Stimulated activated CD4-positive, alpha-beta T cell treated with anti-CD3 and anti-CD28 coated beads, TNF-alpha, amount 100 ng/mL, for 1 hour (primary cell): ENCODE measurements at places on chromosomes 13 and 19.
A peak's percentile ranks its signal among the peaks of the same experiment; 100 is the strongest.

DNA sequence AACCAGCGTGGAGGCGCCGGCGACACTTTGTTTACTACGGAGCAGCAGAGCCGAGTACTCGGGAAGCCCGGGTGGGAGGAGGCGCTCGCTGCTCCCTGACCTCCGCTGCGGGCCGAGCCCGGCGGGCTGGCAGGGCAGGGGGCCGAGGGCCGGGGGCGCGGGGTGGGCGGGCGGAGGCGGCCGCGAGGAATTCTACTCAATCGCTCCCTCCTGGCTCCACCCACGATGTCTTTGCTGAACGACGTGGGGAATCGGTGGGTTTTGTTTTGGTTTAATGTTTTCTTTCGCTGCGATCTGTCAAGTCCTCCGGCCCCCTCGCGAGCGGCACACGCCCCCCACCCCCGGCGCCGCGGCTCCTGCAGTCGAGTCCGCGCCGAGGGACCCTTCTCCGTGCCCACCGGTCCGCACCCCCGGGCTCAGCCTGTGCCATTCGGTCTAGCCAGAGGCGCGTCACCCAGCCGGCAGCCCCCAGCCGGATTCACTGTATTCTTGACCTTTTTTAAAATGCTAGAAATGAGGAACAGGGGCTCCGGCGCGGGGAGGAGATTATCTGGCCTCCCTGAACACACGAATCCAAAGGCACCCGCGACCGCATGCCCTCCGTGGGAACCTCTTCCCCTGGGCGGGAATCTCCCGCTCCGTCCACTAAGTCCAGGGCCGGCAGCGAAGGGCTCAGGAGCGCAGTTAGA is 636 bp upstream of the FOXO1 start:
- DNase-seq, result no peak

DNA sequence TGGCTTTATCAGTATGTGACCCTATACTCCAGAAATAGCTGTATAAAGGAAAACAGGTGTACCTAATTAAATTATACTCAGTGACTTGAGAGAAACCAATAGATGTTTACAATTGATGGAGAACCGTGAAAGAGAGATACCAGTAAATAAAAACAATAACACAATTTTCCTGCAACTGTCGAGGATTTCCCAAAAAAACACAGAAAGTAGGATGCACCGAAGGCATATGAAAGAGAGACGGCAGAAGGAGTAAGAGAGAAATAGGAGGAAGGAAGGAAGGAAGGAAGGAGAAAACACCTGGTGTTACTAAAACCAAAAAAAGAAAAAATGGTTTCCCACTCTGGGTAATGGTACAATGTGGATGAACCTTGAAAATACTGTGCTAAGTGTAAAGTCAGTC is 6.8 kb upstream of the ZNF229 start:
- DNase-seq, result no peak

- no peak for DNase-seq
Measured at GRCh38 chr19:2507109-2507508, 31.2 kb downstream of the GADD45B start.

DNA sequence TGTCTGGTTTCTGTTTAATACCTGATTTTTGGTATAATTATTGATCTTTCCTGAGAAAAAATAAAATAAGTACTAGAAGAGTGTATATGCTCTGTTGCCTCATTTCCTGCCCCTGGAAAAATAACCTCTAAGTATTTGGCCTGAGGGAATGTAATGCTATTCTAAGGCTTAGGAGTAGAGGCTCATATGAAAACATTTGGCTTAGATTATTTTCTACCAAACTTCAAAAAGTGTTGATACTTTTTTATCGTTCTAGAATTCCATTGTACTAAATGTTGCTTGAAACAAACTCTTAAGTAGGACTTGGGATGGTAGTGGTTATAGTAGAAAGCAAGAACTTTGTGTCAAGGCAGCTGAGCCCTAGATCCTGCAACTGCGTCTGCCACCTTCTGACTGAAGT is 57.8 kb downstream of the COG3 start:
- no peak for DNase-seq

GRCh38 chr19:10299545-10300458 is 9.8 kb downstream of the ZGLP1 start:
- no peak for DNase-seq

- DNase-seq, result no peak
Measured at GRCh38 chr19:36207605-36208252, 6.7 kb downstream of the ZNF565 start.

GRCh38 chr13:37645181-37645740 is 46.7 kb upstream of the POSTN start:
- DNase-seq, result no peak

DNA sequence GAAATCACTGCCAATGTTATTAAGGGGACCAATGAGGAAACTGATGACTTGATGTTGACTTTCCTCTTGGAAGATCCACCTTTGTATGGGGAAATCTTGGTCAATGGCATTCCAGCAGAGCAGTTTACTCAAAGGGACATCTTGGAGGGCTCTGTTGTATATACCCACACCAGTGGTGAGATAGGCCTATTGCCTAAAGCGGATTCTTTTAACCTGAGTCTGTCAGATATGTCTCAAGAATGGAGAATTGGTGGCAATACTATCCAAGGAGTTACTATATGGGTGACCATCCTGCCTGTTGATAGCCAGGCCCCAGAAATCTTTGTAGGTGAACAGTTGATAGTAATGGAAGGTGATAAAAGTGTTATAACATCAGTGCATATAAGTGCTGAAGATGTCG is 3.4 kb downstream of the FREM2 start:
- DNase-seq, result no peak

- DNase-seq, result no peak
Measured at GRCh38 chr13:75222031-75222430, 259.9 kb downstream of the TBC1D4 start.

DNA sequence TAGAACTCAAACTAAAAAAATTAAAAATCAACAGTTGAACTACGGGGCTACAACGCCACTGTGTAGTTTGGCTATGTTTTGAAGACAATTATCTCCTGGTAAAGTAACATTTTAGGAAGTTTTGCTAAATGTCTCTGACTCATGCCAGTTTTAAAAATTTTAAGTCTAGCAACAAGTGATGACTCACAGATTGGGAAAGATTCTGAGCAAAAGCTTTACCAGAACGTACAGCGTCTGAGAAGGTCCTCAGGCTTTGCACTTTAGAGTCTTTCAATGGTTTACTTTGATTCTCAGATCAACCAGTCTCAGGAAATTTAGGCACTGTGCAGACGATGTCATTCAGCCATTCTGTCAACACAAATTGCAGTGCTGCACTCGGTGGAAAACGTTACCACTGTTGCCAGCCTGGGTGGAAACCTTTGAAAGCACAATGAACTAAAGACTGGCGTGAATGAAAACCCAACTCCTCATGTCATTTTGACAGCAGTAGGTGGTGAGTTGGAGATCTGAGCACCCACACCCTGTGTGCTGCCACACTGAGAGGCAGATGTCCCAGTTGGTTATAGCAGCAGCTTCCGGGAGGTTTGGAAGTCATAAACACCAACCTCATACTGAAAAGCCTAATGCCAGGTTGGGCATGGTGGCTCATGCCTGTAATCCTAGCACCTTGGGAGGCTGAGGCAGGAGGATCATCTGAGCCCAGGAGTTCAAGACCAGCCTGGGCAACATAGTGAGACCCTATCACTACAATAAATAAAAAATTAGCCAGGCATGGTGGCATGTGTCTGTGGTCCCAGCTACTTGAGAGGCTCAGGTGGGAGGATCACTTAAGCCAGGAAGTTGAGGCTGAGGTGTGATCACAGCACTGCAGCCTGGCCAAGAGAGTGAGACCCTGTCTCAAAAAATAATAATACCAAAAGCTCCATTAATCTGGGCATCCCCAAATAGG is 6.3 kb upstream of the WTIP start:
- DNase-seq, result no peak

- no peak for DNase-seq
Measured at GRCh38 chr13:74555651-74556420, 421.6 kb upstream of the KLF12 start.

DNA sequence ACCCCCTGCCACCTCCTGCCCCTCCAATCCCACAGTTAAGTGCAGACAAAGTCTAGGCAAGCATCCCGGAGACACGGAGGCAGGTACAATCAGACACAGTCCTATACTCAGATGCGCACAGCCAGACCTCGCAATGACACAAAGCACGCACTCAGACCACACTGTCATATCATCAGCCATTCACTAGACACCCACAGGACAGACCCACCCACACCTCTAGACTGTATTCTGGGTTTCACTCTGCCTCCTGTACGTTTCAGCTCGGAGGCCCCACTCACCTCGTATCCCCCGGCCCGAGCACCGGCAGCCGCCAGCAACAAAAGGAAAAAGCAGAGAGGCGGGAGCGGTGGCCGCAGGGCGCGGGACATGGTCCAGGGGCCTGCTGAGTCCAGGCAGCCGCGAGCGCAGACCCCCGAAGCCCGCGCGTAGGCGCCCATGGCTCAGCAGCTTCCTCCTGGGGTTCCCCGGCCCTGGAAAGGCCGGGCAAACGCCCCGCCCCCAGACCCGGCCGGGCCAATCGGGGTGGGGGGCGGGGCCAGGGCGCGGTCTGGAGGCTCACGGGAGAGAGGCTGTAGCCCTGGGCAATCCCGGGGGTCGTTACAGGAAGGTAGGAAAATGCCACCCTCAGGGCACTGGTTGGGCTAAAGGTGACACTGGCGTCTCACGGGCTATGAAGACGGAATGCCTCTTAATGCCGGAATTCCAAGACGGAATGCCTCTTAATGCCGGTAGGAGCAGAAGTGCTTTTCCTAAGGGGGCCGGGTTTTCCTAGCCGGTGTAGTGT is at the start of the genes MAN2B1 and WDR83:
MAN2B1 (minus strand) TSS at position 478 of the 784 bp plus-strand sequence; CDS start at position 437, 41 bp downstream.
WDR83 (plus strand) TSS at position 543 of the 784 bp plus-strand sequence. CDS start 2,984 bp downstream, outside the sequence.
- DNase-seq, result peak; percentile 45

DNA sequence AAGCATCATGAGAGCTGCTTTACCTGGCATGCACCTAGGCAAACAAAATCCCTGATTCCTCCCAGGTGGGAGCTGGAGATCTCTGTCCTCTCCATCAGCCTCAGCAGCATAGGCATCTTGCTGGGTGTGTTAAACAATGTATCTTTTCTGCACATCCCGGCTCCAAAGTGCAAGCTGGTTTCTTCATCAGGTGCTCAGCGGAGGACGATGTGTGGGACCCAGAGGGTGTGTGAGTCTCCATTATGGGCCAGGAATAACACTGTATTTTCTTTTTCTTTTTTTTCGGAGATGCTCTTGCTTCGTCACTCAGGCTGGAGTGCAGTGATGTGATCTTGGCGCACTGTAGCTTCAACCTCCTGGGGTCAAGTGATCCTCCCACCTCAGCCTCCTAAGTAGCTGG is 9.9 kb downstream of the CNFN start:
- no peak for DNase-seq

GRCh38 chr13:43285933-43286597 is 262.7 kb downstream of the DNAJC15 start:
- no peak for DNase-seq

DNA sequence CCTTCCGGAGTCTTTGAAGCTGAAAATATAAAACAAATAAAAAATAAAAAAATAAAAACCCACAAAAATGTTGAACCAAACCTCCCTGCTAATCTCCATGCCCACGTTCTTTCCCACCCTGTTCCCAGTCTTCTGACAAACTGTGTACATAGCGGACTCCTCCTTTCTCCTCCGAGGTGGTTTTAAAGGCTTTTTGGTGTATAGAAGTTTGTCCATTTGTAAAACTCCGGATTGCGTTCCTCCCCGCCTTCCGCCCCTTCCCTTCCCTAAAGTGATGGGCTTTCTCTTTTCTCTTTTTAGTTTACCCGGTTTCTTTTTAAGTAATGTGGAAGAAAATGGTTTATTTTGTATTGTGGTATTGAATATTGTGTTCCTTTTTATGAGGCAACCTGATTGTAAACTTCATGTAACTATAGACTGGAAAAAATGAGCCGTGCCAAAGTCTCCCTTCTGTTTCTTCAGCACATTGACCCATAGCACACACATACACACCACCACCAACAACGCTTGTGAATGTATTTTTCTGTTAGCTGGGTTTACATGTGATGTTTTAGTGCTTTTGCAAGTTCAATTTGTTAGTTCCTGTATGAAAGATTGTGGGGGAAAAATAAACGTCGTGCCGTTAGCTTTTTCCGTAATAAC is 4.4 kb downstream of the ZIC2 start:
- no peak for DNase-seq
